ENCODE measurements at places on chromosomes 7 and 10.
A peak's percentile ranks its signal among the peaks of the same experiment; 100 is the strongest.

DNA sequence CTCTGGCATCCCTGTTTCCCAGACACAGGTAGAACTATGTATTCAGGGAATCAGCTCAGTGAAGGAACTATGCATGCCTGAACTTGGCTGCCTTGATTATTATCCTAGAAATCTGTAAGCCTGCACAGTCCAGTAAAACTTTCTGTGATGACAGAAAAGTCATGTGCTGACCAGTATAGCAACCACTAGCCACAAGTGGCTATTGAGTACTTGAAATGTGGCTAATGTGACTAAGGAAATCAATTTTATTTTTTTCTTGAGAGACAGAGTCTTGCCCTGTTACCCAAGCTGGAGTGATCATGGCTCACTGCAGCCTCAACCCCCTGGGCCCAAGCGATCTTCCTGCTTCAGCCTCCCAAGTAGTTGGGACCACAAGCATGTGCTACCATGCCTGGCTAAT lies 3.5 kb downstream of the EXOSC1 start:
- DNase-seq = no peak

DNA sequence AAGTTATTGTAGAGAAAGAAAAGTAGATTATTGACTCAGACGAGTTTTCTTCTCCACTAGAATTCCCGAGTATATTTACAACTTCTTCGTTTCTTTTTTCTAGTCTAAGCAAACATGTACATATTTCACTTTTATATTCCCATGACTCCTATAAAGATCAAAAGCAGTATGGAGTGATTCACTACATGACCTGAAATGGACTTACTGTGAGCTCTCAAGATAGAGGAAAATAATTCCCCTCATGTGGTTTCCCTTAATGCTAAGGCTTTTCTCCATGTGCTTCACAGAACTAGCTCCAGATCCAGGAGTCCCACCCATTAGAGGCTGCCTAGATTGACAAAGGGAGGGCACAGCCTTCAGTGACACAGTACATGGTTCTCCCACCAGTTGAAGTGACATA lies 823.1 kb upstream of the LRRTM3 start:
- DNase-seq = no peak

- DNase-seq = no peak
Observed at GRCh38 chr10:38050212-38050611, 39.7 kb downstream of the ZNF33A start.

DNA sequence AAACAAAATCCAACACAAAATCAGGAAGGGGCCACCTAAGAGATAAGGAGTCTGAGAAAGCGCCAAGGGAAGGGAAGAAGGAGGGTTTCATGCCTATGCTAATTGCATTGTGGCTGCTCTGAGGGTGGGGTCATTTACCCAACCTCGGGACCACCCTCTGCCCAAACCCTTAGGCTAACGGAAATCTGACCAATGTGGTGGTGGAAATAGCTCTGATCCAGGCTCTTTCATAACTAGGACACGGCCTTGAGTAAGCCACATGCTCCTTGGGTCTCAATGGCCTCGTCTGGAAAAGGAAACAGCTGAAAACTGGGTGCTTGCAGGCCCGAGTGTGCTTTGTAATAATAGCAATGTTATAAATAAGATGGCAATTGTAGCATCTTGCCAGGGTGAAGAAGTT lies 14.9 kb upstream of the SRGN start:
- DNase-seq = no peak

DNA sequence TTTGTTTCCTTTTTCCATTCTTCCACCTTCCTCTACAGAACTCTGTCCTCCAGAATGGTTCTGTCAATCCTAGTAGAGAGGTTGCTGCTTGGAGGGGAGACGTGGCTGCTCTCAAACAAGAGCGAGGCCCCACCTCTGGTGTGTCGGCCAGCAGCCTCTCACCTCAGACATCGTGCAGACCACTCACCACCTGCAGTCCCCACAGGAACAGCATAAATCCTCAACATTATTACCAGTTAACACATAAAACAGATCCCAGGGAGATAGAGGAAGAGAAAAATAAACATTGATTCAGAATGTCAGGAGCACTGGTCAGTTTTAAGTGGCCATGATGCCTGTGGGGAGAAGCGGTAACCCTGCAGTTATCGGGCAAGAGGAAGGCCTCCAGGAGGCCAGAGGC lies 485.9 kb upstream of the DPP6 start:
- no peak for DNase-seq

DNA sequence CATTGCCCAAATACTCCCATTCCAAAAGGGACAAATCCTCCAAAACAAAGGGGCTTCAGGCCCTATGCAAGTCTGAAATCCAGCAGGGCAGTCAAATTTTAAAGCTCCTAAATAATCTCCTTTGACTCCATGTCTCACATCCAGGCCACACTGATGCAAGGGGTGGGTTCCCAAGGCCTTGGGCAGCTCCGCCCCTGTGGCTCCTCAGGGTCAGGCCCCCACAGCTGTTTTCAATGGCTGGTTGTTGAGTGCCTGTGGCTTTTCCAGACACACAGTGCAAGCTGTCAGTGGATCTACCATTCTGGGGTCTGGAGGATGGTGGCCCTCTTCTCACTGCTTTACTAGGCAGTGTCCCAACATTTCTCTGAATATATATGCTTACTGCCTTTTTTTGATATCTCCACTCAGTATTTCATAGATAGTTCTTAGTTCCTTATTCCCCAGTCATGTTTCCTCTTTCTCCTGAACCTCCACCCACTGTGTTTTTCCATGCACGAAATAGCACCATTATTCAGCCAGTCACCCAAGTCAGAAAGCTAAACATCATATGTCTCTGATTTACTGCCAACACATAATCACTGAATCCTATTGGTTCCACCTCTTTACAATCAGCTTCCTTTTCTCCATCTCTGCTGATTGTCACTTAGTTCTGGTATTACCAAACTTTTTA lies 172.6 kb upstream of the CACNA2D1 start:
- DNase-seq = no peak

DNA sequence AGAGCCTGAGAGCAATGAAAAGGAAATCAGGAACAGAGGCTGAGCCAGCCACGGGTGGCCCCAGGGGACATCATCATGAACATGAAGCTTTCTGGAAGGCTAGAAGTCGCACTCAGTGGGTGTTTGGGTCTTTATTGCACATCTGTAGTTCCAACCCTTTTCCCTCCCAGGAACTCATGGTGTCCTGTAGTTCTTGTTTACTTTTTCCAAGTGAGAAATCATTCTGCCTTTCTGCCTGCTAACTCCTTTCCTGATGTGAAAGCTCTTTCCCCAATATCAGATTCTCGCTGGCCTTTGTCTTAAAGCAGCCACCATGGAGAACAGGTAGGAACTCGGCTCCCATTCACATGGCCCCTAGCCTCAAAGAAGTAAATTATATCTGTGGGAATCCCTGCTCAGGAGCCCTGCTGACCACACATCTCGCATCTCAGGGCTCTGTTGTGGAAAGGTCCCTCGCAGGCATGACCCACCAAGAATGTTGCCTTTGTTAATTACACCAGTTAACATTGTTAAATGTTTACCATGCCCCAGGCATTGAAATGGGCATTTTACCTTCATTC lies 542.7 kb downstream of the TNS3 start:
- no peak for DNase-seq

DNA sequence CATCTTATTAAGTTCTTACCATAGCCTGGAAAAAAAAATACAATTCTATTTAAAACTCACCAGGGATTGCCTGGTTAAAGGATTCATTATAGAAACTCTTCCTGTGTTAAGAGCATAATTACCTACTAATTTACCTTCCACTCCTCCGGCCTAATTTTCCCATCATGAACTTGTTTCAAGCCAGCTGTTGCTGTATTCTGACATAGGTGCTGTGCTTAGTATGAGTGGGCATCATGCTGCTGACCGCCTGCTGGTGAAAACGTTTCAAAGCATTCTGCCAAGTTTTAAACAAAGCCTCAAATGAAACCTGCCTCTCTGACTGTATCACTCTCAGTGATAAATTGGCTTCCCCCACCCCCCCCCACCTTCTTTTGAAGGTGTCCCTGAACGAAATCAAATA lies 47.8 kb upstream of the KCNMA1 start:
- DNase-seq = no peak

DNA sequence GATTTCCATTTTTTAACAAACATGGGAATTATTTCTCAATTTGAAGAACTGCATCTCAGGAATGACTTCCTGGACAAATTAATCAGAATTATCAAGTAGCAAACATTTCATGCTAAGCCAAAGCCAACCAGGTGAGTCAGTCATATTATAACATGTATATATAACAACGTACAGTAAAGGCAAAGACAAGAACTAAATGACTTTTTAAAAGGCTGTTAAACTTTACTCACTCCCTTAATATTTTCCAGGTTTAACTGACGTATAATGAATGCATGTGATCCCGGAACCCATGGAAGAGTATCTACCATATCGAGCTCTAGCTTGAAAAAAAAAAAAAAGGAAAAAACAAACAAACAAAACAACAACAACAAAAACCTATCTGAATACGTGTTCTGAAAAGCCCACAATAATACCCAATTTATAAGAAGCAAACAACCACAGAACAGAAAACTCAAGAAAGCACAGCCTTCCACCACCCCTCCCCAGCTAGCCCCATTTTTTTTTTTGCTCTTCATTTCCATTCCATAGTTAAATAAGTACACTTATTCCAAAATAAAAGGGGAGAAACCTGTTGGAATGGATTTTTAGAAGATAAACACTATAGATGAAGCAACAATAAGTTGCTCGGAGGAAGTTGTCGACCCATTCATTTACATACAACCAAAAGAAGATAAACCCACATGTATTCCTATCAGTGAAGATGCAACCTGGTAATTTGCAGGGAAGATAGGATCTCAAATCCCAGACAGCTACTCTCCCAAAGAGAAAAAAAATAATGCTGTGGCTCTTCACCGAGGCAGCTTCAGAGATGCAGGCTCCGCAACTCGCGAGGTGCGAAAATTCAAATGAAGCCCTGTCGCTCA lies 537 bp downstream of the NAPEPLD start:
- no peak for DNase-seq

GRCh38 chr10:71432956-71433767 lies 36.4 kb downstream of the CDH23 start:
- DNase-seq = no peak

- DNase-seq = no peak
Observed at GRCh38 chr10:70510904-70511303, 32.3 kb downstream of the PALD1 start.

GRCh38 chr7:46003896-46004875 lies 83.1 kb upstream of the IGFBP3 start:
- DNase-seq = peak; percentile 97

- DNase-seq = no peak
Observed at GRCh38 chr10:13100349-13101294, 659 bp downstream of the OPTN start.

DNA sequence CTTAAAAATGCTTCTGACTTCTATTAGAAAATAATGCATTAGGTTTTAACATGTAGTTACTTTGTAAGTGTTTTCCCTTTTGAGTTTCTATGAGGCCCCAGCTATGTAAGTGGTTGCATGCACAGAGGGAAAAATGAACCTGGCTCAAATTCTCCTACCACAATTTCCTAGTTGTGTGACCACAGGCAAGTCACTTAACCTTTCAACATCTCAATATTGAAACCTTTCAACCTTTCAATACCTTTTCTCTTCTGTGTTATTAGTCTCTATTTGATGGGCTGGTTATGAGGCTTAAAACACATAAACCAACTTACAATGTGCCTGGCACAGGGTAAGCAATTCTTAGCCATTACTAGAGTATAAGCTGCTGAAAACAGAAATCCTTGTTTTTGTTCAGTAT lies 203.0 kb downstream of the KCND2 start:
- no peak for DNase-seq

DNA sequence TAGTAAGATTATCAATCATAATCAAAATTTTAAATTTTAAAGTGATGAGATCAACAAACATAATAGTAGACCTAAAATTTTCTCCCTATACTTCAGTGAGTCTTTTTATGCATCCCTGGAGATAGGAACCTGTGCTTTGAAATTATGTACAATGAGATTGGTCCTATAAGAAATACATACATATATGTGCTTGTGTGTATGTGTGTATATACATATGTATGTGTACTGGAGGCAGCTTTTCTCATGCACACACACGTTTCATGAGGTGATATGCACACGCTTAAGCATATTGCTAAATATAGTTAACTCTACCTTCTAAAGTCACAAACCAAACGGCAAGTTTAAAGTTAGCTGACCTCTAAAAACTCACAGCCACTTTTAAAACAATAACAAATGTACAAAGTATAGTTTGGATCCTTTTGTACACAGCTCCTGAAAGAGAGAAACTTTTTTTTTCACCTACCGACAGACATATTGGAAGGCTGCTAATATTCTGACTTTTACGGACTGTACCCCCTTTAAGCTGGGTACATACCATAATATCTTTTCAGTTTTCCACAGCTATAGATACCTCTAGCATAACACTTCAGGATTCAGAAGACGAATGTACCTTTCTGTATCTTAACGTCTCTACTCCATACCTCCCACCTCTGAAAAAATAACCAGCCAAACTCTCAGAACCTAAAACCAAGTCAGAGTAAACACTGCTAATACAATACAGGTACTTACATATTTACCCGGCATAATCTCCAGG lies 3.3 kb downstream of the ITGB1 start:
- no peak for DNase-seq

GRCh38 chr10:526651-527312 lies 162.7 kb downstream of the DIP2C start:
- no peak for DNase-seq
